ENCODE measurements at places on chromosomes 6 and 20.

DNA sequence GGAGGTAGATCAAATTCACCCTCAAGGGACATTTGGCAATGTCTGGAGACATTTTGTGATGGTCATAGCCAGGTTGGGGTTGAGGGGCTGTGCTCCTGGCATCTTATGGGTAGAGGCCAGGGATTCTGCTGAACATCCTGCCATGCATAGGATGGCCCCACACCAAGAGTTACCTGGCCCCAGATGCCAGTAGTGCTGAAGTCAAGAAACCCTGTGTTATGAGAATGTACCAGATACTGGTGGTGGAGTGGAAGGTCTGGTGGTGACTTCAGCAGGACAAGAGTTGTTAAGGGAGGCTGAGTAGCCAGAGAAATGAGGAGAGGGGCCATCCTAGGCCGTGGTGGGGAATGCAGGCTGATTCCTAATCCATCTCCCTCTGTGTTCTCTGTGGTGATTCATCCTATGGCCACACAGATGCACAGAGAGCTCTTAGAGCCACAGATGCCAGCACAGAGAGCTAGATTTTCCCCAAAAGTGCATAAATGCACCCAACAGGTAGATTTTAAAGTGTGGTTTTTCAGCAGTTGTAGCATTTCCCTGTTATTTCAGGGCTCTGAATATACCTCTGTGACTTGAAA is 43.6 kb downstream of the CDYL start:
- DNase-seq: no peak

DNA sequence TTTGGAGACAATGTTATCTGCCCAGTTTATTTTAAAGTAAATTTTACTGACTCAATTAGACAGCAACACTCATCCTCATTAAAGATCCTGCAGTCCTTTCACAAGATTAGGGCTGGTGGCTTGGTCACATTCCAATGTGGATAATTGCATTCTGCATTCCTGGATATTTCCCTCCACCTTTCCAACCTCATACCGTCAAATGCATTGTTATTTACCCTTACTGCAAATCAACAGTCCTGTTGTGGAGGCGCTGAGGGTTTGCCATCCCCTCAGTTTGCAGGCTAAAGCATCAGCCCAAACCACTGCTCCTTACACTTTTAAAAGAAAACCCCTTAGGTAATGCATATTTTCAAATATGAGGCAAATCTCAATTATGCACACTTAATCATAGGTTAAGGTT is 5.4 kb downstream of the CITED2 start:
- DNase-seq: no peak

DNA sequence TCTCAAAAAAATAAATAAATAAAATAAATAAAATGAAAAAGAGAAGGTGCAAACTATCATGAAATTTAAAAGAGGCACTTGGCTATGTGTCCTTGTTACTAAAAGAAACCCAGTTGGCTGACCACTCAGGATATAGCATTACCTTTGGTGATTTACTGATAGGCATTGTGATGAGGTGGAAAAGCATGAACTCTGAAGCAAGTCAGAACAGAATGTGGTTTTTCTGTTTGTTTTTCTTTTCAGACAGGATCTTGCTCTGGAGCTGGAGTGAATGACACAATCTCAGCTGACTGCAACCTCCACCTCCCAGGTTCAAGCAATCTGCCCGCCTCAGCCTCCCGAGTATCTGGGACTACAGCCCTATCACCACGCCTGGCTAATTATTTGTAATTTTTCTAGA is 31.9 kb downstream of the ZNF184 start:
- no peak for DNase-seq

DNA sequence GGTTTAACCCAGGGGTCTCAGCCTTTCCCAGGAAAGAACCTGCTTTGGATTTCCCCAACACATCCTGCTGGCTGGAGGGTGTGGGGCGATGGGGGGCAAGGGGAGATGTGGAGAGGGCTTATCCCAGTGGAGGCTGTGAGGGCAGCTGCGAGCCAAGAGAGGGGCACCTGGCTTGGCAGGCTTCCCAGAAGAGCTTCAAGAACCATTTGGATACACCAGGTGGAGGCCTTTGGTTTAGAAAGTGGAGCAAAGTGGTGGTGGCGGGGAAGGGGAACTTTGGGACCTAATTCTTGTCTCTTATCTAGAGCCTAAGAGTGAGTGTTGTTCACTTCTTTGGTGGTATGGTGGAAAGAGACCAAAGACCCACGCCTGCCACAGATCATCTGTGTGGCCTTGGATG is 12.4 kb downstream of the CD40 start:
- no peak for DNase-seq
